Umbilical cord (tissue), 2 donors: ENCODE measurements at places on chromosomes 5 and 9.

- DNase-seq, result no peak
These were observed 407.1 kb upstream of the DMAC1 start for GRCh38 chr9:8206720-8207119.

DNA sequence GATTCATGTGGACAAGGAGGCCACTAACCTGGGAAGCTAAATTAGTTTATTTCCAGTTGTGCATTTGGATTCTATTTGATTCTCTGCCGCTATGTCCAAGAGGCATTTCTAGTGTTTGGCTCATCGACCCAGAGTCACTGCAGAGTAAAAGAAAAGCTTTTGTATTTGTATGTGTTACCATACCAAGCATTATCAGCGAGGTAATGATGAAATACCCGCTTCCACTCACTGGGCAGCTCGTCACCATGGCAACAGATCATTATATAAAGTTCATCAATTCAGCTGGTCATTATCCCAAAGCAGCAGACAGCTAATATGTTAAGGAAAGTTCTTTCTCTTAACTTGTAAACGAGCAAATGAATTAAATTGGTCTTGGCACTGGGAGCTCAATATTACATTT is 380.3 kb downstream of the SEMA5A start:
- DNase-seq, result no peak

- DNase-seq, result peak; percentile 47
These were observed 138.4 kb downstream of the LHFPL2 start for GRCh38 chr5:78509884-78510769.

DNA sequence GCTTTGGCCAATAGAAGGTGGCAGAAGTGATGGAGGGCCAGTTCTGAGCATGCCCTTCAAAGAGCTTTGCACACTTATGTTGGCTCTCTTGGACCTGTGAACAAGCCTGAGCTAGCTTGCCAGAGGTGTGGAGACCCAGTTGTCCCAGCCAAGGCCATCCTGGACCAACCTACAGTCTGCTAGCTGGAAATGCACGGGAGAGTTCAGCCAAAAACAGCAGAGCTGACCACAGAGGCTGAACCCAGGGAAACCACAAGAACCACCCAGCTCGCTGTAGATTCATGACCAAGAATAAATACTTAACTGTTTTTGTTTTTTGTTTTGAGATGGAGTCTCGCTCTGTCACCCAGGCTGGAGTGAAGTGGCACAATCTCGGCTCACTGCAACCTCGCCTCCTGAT is 65.4 kb upstream of the HAND1 start:
- no peak for DNase-seq

- DNase-seq, result no peak
These were observed 91.5 kb downstream of the ADAMTS2 start for GRCh38 chr5:179253730-179254129.
